ENCODE measurements at places on chromosomes 16 and 17.

- DNase-seq: no peak
Observed at GRCh38 chr16:84254062-84254461, 14.2 kb upstream of the KCNG4 start.

- DNase-seq: peak; percentile 59
Observed at GRCh38 chr17:56593646-56594319, at the start of gene NOG. Gene NOG, plus strand, starts transcription at chr17:56593699. Its CDS starts 525 bp downstream, at chr17:56594224.

DNA sequence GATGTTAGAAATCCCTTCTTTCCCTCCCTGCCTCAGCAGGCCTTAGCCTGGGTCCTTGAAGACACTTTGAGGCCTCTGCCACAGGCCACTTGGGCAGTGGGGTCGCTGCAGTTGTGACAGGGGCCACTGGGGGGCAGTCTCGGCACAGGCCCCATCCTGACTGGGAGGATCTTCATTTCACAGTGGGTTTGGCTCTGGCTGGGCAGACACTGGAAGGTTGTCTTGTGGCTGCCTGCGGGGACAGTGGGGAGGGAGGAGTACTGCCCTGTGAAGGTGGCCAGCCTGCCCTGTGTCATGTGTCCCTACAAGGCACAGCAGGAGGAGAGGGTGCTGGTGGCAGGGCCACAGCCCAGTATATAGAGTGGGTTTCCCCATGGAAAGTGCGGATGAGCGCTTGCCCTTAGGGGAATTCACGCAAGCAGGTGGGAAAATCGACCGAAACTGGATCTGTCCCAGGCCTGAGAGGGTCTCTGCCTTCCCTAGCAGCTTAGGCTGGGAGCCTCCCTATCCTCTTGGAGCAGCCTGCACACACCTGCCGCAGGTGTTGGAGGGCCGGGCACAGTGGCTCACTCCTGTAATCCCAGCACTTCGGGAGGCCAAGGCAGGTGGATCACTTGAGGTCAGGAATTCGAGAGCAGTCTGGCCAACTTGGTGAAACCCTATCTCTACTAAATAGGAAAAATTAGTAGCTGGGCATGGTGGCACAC is 28.8 kb downstream of the GINS2 start:
- DNase-seq: peak; percentile 73

DNA sequence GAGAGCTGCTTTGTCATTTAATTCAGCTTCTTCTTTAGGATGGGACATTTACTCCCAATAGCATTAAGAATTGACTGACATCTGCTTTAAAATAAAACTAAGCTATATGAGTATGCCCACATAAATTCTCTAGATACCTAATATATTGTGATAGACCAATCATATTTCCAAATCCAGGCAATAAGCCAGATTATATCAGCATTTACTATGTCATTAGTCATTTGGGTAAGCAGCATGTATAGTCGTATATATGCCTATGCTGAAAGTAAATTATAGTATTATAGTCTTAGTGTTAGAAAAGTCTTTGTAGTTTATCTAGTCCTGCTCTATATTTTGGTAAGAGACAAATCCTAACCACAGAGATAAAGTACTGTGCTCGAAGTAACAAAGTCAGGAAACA is 958.1 kb downstream of the KCNJ2 start:
- no peak for DNase-seq

DNA sequence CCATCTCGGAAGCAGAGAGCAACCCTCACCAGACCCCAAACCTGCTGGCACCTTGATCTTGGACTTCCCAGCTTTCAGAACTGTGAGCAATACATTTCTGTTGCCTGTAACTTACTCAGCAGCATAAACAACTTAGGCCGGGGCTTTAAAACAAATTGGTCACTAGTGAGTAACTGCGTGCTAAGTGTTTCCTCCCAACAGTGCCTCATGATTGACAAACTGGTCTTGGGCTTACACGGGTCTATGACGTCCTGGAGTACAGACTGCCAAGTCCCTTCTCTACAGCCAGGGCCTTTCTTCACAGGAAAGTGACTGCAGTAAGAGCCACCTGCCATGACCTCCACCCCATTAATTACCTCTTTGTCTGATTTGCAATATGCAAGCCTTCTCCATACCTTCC is 136.7 kb downstream of the XYLT1 start:
- no peak for DNase-seq

GRCh38 chr17:1487939-1488825 is 4.3 kb downstream of the MYO1C start:
- peak; percentile 83 for DNase-seq

- peak; percentile 77 for DNase-seq
Observed at GRCh38 chr16:10738231-10739077, 5.2 kb upstream of the NUBP1 start.

- DNase-seq: no peak
Observed at GRCh38 chr17:75615301-75615700, 17.9 kb upstream of the SMIM5 start.

GRCh38 chr17:43545383-43545632 is 832 bp downstream of the ETV4 start:
- DNase-seq: peak; percentile 36

DNA sequence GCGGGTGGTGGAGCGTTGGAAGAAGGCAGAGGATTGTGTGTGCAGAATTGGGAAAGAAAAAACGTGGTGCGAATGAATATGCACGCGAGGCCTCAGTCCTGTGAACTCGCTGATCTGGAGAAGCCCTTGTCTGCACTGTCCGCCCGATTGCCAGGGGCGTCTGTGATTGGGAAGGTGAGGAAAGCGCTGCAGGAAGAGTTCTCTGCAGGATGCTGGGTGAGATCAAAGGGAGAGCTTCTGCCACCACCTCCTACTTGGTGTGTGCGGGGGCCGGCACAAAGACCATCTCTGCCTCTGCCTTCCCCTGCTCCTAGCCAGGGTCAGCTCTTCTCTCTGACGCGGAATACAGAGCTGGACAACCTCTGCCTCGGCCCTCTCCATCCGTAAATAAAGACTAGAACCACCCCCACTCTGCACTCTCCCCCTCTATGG is 841 bp upstream of the RAB5C start:
- no peak for DNase-seq

DNA sequence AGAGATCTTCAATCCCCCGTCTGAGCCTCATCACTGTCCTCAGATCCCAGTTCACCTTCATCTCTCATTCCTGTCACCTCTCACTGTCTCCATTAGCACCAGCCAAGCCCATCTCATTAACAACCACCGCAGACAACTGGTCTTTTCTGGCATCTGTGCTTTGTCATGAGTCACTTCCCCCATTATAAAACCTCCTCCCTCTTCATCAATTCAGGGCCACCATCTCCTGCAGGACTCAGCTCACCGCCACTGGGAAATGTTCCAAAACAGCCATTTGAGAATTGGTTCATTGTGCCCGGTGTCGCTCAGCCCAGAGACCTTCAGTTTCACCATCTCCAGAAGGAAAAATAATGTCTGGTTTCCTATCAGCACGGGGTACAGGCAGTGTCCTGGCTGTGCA is 56.9 kb upstream of the TEKT3 start:
- DNase-seq: no peak

GRCh38 chr16:88512728-88513696 is 57.2 kb upstream of the ZC3H18 start:
- no peak for DNase-seq

DNA sequence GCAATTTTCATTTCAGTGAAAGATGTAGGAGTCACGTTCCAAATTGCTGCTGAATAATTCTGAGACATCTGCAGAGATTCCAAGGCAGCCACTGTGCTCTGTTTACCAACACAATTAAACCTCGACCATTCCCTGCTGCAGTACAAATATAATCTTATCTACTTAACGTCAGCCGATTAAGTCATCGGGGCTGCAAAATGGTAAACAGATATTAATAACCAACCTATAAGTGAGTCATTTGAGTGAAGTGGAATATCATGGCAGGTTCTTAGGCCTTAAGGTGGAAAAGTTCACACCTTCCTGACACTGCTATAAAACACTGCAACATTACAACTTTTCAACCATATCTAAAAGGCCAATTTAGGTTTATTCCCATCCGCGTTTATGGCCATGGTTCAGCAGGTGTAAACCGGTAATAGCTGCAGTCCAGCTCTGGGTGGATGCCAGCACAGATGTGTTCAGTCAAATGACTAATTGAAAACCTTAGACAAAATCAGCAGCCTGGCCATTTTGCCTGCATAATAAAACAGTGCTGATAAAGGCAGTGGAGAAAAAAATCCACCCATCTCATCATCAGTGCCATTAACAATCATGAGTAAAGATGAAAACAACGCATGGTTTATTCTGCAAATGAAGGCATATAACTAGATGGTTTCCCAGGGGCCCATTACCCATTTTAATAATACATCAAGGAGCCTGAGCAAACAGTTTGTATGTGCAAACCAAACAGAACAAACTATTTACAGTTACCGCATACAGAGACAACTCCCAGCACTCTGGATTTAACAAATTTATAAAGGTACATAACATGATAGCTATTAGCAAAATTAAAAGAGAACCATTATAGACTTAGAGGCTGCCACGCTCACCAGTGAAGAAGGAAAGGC is 202.9 kb upstream of the IRX3 start:
- DNase-seq: no peak

- DNase-seq: peak; percentile 50
Observed at GRCh38 chr16:87324411-87325275, 7.5 kb upstream of the C16orf95 start.

GRCh38 chr17:40025559-40025958 is 10.3 kb downstream of the CSF3 start:
- no peak for DNase-seq

DNA sequence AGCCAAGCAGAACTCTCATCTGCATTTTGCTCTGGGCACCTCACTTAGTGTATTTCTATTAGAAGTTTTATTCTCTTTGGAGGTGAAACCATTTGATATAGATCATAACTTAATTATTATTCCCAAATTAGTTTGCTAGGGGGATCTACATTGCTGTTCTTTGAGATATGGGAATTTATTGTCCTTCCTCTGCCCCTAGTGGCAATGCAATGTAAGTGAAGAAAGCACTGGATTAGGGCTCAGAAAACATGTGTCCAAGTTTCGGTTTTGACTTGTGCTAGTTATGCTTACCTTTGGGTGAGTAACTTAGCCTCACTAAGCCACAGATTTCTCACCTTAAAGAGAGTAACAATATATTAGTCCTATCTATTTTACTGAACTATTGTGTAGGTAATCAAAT is 2.9 kb downstream of the KRT39 start:
- DNase-seq: no peak

DNA sequence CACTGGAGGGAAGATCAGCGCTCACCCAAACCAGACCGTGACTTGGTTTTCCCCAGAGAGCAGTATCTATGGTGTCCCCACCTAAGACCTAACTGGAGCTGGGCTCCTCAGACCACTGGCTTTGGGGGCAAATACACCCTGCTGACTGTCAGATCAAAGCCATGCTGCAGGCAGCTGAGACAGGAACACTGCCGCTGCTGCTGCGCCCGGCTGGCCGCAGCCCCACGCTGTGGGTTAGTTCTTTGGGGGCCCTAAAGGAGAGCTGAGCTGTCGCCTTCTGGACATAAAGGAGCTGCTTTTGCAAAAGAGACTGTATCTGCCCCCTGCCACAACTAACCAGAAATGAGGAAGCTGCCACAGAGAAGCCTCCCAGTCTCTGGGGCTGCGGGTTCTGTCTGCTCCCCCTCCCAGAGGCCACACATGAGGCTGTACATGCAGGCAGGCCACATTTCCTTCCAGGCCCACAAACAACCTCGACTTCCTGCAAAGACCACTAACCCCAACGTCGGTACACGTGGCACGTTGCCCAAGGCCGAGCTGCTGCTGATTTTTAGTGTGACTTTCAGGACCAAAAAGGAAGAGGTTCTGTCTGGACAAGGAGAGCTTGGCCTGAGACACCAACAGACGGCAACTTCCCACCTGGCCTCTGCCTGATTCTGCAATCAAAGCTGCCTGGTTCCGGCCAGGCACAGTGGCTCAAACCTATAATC is 18.2 kb upstream of the ABR start:
- DNase-seq: peak; percentile 69

DNA sequence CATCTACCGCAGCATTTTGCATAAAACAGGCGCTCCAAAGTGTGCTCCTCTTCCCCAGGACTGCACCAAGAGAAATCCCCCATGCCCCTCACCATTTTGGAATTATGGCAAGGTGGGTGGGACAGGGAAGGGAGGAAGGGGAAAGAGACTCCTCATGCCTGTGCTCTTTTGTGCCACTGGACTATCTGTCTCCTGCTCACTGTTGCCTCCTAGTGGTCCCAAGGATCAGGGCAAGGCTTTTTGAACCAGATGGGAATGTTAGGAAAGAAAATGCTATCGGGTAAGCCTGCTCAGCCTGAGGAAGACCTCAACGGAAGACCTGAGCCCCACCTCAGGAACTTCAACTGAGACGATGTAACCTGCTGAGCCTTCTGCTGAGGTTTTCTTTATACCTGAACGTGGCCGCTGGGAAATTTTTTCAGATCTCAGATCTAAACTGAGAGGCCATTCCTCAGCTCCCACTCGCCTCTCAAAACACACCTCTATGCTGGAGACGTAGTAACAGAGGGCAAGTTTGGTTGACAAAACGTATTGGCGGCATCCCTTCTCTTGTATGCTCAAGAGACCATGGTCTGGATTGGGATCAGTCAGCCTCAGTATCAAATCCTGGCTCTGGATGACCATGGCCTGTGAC is 58.3 kb downstream of the SPACA3 start:
- peak; percentile 60 for DNase-seq

GRCh38 chr17:55571095-55571494 is 59.8 kb upstream of the SMIM36 start:
- no peak for DNase-seq

DNA sequence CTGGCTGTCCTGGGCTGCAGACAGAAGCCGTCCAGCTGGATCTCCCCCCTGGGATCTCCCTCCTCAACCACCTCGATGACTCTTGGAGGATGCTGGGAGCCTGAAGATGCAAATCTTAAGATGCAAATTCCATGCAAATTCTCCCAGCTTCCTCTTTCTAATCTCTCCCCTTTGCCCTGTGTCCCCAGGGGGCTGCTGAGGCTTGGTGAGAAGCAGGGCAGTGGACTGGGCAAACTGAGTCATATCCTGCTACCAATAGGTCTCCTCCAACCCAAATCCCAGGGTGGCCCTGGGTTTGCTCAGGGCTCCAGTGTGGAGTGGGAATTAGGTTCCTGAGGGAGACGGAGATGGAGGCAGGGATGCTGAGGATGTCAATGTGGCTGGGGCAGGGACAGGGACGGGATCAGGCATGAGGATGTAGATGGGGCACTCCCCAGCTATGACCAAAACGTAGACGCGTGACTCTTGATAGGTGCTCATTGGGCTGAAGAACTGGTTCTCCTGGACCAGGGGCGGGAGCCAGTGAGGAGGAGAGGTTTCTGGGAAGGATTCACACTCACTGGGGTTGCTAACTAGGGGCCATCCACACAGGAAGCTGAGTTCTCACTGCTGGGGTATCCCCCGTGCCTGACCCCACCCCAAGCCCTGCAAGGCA is 3.6 kb upstream of the ALOX12B start:
- DNase-seq: no peak

- DNase-seq: no peak
Observed at GRCh38 chr17:80830020-80830780, 161.4 kb upstream of the CHMP6 start.
